Mononuclear cell (primary cell): ENCODE measurements at places on chromosomes 5 and 9. TPM values are rescaled to one million over a fixed set of nuclear protein-coding genes. Genes with fewer than 3 reads are reported as not detected.

Gene PCDHA7
- total RNA-seq = not detected

Gene MARCHF11
- total RNA-seq = not detected

Gene SLC6A18
- total RNA-seq = not detected

Gene CDKN2B
- total RNA-seq = 0.63 TPM

Gene TIMD4
- 3.3 TPM for total RNA-seq

Gene HAVCR1
- 1.3 TPM for total RNA-seq

Gene PURA
- 6.5 TPM for total RNA-seq

Gene KCNV2
- not detected for total RNA-seq

Gene SLIT3
- 0.10 TPM for total RNA-seq

Gene GDNF
- not detected for total RNA-seq

Gene KIF4B
- total RNA-seq = not detected

Gene SPINK5
- not detected for total RNA-seq

Gene CCL27
- 0.21 TPM for total RNA-seq

Gene FAXDC2
- total RNA-seq = 17.8 TPM

Gene EPB41L4B
- total RNA-seq = not detected

Gene FBN2
- 5.1 TPM for total RNA-seq

Gene KCNIP1
- not detected for total RNA-seq

Gene C5orf58
- not detected for total RNA-seq

Gene EEIG1
- total RNA-seq = 49.1 TPM
